ENCODE measurements at places on chromosomes 12 and 14.

DNA sequence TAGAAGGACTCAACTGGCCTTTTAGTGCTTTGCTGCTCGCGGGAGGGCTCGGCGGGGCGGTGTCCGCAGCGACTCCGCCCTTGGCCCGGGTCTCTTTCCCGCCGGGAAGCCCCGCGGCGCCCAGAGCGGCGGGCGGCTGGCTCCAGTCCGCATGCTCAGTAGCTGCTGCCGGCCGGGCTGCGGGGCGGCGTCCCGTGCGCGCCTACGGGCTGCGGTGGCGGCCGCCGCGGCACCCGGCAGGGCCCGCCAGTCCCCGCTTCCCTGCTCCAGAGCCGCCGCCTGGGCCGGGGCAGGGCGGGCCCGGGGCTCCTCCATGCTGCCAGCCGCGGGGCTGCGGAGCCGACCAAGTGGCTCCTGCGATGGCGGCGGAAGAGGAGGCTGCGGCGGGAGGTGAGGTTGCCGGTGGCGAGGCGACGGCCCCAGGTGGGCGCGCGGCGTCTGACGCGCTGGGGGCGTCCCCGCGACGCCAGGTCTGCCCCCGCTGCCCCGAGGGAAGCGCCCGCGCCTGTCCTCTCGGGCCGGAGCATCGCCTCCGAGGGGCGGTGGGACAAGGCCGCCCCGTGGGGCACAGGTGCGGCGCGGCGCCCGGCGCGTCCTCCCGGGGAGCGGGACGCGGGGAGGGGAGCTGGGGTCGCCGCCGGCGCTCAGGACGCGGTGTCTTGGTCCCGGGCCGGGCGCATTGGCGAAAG is at the start of gene BMAL2:
TSS of gene BMAL2 (plus strand) at position 123 of the 689 bp plus-strand sequence. CDS start at position 360, 237 bp downstream.
- peak; percentile 78 for DNase-seq

- no peak for DNase-seq
Measured at GRCh38 chr14:37447883-37448391, 147.1 kb downstream of the FOXA1 start.

GRCh38 chr12:55822228-55822627 is 4.4 kb downstream of the ORMDL2 start:
- peak; percentile 42 for DNase-seq

GRCh38 chr12:112750971-112751370 is 40.6 kb upstream of the RPH3A start:
- no peak for DNase-seq

GRCh38 chr14:100288382-100289185 is 17.7 kb downstream of the SLC25A29 start:
- no peak for DNase-seq

DNA sequence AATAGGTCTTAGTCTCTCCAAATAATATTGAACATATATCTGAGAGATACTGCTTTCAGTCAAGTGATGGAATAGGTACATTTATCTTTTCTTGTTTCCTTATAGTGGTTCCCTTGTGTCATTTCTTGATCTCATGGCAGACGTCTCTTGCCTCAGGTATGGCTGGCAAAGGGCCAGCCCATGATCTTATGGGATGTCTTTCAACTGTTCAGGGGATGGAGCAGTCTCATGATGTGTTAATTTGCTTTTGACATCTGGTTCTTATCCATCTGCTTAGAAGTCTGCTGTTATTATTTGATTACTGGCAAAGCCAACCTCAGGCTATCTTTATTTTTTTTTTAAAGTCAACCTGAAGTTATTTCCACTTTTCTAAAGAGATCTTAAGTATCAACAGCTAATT is 262.9 kb downstream of the TMEM117 start:
- DNase-seq: no peak

DNA sequence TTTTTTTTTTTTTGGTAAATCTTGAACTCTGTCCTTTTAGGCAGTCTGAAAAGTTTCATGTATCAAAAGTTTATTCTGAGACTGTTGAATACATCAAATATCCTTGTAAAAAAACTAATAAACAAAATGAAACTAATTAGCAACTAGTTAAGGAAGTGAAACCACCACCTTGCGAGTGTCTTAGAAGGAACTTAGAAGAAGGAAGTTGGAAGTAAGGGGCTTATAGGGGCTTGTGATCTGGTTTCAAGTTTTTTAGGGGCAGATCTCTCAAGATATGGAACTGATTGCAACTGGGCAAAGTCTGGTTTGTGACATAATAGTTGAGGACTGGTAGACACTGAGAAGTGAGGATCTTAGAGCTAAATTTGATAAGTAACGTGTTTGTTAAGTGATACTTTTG is 748.8 kb downstream of the C12orf50 start:
- no peak for DNase-seq

DNA sequence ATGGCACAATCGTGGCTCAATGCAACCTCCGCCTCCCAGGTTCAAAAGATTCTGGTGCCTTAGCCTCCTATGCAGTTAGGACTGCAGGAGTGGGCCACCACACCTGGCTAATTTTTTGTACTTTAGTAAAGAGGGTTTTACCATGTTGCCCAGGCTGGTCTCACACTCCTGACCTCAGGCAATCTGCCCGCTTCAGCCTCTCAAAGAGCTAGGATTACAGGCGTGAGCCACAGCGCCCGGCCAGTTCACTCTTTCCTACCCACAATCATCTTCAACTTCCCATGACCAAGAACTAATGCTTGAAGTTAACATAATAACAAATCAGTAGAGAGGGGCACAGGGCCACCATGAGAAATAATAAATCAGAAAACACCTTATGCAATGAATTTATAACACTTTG is 82.4 kb downstream of the HECTD1 start:
- DNase-seq: no peak

- peak; percentile 90 for DNase-seq
Measured at GRCh38 chr12:122951979-122952892, 14.0 kb downstream of the ABCB9 start.

DNA sequence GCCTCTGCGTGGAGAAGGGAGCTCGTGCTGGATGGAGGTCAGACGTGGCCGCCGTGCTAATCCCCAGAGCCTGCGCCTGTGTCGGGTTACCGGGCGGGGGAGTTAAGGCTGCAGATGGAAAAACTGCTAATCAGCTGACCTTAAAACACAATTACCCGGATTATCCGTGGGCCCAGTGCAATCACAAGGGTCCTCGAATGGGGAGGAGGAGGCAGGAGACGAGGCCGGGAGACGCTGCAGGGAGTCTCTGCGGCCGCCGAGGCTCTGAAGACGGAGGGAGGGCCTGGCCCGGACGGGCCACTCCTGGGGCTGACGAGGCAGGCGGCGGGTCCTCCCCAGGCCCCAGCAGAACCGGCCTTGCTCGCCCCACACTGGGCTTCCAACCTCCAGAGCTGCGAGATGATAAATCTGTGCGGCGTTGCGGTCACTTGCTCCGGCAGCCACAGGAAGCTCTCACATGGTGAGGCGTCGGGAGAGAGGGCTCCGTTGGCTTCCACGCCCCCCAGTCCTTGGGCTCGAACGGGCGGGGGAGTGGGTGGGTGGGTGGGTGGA is 32.9 kb upstream of the FBRSL1 start:
- DNase-seq: no peak

DNA sequence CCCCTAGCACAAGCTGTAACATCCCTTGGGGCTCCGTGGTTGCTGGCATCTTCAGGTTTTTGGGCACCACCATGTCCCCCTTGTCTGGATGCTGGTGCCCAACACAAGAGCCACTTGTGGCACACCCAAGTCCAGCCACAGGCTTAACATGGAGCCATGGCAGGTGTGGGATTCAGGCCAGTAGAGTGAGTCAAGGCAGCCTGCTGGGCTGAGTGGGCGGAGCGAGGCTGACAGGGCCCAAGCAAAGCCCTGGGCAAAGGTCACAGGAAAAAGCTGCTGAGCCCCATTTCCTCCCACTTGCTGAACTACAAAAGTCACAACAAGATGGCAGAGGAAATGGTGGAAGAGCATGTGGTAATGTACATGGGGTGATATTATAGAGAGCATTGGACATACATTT is 950.7 kb upstream of the FLRT2 start:
- DNase-seq: no peak

- no peak for DNase-seq
Measured at GRCh38 chr12:27844366-27845090, 64.5 kb upstream of the MANSC4 start.

DNA sequence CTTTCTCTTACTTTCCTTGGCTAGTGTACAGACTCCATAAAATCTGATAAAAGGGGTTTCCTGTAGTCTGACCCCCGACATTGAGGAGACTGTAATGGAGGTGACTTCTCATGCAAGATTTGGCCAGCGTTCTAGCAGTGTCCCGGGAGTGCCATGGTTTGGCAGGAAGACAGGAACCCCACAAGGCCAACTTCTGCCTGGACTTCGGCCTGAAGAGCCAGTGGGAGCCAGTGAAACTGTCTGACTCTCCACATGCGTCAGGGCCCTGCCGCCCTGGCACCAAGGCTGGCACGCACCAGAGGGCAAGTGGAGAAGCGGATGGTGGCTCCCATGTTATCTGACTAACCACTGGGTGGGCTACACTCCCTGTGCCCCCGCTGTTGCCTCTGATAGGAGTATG is 70.5 kb downstream of the TMEM260 start:
- no peak for DNase-seq

DNA sequence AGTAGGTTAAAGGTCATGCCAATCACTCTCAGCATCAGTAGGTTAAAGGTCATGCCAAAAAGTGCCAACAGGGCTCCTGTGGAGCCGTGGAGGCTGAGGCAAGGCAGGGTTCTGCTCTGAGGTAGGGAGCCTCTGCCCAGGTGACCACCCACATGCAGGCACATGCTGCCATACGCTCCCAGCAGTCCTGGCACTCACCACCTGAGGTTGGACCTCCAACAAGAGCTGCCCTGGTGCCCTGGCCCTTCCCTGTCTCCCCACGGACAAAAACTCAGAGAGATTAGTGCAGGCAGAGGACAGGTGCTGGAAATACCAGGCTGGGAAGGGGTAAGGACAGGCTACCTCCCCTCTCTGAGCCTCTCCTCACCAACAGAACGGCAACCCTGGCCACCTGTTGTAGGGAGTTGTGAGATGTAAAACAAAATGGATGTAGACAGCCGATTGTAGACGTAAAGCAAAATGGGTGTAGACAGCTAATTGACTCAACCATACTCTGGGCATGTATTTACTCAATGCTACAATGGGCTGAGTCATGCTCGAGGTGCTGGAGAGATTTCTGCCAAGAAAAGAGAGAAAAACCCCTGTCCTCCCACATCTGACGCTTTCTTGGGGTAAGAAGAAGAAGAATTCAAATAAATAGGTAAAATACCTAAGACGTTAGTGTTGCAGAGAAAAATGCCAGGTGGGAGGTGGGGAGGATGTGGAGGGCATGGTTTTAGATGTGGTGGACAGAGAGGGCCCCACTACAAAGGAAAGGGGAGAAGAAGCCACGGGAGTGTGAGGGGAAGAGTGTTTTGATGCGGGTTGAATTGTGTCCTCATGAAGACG is 32.4 kb downstream of the LTBP2 start:
- no peak for DNase-seq

- DNase-seq: no peak
Measured at GRCh38 chr14:100140452-100141078, 18.9 kb downstream of the DEGS2 start.

DNA sequence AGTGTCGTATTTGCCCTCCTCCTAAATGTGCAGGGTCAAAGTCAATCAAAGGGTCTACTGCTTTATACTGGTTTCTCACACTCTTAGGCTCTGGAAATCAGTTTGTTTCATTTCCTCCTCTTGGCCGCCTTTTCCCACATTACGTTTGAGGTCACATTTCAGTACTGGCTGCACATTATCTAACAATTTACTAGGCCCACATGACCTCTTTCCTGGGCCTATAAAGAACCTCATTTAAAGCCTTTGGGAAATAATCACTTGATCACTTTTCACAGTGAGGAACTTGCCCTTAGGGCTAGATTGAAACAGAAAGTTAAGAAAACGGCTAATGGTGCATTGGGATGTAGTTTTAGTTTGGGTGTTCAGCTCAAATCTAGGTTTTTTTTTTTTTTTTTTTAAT is 497.5 kb downstream of the RERGL start:
- no peak for DNase-seq

GRCh38 chr12:16604596-16605252 is 1.2 kb downstream of the LMO3 start:
- DNase-seq: no peak

DNA sequence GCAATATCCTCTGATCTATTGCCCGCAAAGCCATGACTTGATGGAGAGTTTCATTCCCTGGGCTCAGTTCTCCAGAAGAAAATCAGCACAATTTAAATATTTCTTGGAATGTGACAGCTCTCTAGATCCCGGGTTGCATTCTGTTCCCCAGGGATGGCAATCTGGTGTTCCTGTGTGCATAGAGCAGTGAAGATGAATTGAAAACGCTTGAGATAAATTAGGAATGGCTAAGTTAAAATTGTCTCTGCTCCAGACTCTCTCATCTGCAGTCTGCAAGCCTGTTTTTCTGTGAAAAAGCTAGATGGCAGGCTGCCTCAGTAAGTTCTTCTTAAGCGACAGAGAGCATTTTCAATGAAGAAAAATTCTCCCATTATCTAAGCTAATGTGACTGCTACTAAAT is 582.5 kb upstream of the MGAT4C start:
- DNase-seq: no peak

- DNase-seq: no peak
Measured at GRCh38 chr12:99600388-99600787, 47.2 kb upstream of the GARIN6 start.

GRCh38 chr12:108430245-108430644 is 84.8 kb upstream of the FICD start:
- DNase-seq: no peak

DNA sequence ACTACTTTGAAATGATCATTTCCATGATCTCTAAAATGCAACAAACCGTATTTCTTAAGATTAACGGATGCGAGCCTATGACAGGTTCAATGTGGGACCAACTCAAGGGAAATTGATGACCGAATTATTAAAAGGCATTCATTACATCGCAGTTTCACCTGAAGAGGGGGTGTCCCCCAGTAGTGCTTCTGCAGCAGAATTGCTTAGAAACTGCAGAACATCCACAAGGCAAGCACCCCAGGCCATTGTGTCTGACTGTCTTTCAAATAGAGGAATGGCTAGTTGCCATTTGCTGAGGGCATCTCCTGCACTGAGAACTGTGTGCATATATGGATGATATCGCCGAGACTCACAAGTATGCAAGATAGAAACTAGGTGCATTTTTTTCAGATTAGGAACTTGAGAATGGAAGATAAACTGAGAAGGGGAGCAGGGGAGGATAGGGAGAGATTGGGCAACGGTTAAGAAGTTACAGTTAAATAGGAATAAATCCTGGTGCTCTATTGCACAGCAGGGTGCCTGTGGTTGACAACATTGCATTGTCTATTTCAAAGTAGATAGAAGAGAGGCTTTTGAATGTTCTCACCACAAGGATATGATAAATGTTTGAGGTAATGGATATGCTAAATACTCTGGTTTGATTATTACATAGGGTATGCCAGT is 234.3 kb upstream of the PLEKHG7 start:
- no peak for DNase-seq

DNA sequence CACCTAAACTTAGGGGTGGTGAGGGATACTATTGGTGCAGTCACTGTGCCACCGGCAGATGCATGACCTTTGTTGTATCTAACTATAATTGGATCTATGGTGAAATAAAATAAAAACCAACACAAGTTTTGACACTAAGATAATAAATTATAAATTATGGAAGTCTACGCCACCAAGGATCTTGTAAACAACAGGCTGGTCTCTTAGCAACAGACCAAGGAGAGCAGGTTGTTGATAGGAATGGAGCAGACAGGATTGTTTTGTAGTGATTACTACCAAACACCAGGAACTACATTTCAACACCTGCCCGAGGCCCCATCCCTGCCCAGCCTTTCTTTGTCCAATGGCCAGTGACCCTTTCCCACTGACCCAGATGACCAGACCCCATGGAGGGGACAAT is 1178.0 kb downstream of the VRK1 start:
- DNase-seq: no peak

All from activated CD8-positive, alpha-beta memory T cell treated with anti-CD3 and anti-CD28 coated beads for 24 hours (primary cell).